ENCODE measurements at places on chromosomes 4 and X.

GRCh38 chr4:41216294-41217019 is 2.1 kb upstream of the APBB2 start:
- DNase-seq = no peak

- DNase-seq = no peak
Measured at GRCh38 chrX:104370089-104370488, 115.4 kb upstream of the ESX1 start.

DNA sequence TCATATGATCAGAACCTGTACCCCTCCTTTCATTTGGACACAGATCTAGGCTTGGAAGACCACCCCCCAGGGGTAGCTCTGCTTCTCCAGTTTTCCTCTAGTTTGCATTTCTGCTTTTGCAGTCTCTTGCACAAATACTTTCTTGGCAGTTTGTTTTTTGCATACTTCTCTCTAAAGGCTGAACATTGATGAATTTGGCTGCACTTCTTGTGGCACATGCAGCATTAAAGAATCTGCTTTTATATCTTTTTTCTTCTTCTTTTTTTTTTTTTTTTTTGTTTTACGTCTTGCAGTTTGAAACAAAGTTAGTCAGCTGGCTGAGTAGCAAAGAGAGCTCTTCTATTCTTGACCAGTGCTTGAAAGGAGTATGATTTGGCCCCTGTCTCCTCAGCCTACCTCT is 273.0 kb downstream of the GLUD2 start:
- no peak for DNase-seq

- no peak for DNase-seq
Measured at GRCh38 chr4:113003841-113004240, 45.6 kb upstream of the ANK2 start.

- no peak for DNase-seq
Measured at GRCh38 chr4:16752150-16752549, 146.3 kb downstream of the LDB2 start.

DNA sequence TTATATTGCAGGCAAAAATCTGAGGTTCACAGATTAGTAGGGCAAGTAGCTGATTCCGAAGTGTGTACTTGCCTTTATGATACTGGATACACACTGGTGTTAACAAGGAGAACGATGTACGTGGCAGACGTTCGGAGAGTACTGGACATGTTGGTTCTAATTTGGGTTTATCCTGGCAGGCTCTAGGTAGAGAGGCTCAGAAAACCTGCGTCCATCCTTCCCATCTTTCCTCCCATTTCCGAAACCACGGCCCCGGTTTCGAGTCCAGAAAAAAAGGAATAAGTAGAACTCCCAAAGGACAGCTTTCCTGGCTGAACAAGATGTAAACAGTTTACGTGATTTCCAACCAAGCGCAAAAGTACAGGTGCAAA is 351 bp upstream of the SLC30A9 start:
- no peak for DNase-seq

GRCh38 chr4:95059663-95060062 is 301.9 kb downstream of the BMPR1B start:
- DNase-seq = no peak

DNA sequence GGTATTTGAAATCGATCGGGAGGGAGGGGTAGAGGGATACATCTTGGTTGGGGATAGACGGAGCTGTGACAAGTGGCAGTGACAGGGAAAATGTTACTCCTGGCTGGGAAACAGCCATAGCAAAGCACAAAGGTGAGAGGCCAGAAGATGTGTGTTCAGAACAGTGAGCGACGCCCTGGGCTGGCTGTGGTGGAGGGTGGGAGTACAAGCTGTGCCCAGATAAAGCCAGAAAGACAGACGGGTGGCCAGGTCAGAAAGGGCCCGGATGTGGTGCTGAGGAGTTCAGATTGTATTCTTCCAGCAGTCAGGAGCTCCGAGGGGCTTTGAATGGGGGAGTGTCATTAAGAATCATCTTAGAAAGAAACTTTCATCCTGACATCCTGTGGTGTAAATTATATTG is 27.9 kb downstream of the CCDC149 start:
- DNase-seq = no peak

DNA sequence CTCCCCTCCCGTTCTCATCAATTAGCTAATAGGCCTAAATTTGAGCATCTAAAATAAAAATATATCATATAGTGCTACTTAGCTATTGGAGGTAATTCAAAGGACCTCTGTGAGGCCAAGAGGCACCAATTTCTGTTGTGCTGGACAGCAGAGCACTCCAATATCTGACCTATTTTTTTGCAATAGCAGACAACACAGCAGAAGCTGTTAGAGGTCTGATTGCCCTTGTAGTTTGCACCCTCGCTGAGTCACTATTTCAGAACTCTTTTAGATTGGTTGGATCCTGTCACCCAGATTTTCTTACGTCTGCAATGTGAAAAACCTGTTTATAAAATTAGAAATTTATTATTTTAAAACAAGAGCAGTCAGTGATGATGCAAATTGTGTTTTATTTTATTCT is 184.1 kb downstream of the CEP135 start:
- DNase-seq = no peak

DNA sequence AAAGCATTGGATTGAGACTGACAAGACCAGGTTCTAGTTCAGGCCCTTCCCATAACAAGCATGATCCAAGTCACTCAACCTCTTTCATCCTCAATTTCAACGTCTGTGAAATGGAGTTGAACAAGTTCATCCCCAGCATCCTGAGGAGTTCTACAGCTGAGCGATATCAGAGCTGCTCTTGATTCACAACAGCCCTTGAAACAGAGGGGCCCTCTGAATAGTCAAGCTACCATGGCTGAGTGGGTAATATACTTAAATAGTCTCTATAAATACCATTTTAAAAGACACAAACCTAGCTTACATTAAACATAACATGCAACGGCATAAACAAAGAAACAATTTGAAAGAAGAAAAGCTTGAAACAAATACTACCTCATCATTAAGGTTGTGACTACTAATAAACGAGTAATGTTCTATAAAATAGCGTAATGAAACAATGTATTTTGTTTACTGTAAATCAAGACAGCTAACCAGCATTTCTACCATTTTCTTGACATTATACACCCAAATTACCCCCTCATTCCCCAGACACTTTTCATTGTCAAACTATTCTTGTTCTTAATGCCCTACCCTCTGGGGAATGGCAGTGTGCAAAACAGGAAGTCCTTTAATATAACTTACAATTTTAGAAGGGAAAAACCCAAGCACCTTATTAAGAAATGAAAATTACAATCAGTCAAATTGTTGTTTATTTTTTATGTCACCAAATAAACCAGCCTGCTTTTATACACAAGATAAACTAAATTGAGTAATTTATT is 202.3 kb downstream of the PARM1 start:
- no peak for DNase-seq

DNA sequence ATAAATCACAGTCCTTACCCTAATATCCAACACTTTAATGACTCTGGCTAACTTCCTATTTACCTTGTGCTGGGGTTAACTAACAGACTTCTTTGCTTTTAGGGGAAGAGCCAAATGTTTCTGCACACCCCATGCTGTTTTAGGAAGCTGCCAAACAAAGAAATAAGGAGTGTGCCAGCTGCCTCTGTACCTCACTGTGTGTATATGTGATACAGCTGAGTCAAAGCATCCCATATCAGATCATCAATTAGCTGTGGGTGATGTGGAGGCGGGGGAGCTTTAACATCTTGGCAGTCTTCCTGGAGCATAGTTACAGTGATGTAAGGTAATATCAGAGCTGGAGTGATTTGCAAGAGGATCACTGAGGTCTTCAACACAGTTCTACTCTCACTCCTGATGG is 95.4 kb downstream of the COL25A1 start:
- no peak for DNase-seq

DNA sequence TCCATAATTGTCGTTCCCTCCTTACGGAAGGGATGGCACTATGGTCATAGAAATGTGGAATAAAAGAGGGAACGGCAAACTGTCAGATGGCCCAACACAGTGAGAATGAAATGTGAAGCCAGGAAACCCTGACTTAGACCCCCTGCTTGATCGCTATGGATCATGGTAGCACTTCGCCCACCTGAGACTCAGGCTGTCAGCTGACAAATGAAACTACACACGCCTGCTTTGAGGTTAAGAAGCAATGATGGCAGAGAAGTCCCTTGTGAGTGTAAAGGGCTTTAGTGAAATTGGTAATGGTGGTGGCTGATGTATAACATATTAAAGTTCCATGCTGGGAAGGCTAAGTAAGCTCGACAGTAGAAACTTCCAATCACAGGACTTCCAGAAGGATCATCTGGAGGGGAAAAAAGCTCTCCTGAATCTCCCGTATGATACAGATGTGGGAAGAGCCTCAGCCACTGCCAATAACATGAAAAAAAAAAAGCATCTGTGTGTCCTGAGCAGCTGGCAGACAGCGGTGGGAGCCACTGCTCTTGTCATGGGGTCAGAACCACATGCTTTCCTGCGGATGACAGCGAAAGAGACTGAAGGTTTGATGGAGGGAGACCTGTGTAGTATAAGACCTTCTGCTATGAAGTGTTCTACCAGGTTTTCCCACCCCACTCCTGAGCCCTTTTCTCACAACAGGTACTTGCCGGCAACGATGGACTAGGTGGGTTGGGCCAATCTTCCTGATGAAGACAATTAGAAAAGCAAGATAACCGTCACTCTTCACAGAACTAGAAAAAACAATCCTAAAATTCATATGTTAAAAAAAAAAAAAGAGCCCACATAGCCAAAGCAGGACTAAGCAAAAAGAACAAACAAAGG is 107.6 kb downstream of the AFAP1 start:
- no peak for DNase-seq

DNA sequence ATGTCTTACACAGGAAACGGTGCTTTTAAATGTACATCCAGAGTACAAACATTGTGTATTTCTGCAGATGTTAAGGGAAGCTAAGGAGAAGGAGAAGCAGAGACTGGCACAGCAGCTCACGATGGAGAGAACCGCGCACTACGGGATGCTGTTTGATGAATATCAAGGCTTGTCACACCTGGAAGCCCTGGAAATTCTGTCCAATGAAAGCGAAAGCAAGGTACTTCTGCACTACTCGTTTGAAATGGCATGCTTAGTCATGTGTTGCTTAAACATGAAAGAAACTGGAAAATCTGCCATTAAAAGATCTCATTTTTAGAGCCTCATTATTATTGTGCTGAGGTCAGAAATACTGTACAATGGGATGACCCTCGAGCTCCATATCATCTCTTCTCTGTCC is 47.2 kb downstream of the FAM114A1 start:
- DNase-seq = no peak

DNA sequence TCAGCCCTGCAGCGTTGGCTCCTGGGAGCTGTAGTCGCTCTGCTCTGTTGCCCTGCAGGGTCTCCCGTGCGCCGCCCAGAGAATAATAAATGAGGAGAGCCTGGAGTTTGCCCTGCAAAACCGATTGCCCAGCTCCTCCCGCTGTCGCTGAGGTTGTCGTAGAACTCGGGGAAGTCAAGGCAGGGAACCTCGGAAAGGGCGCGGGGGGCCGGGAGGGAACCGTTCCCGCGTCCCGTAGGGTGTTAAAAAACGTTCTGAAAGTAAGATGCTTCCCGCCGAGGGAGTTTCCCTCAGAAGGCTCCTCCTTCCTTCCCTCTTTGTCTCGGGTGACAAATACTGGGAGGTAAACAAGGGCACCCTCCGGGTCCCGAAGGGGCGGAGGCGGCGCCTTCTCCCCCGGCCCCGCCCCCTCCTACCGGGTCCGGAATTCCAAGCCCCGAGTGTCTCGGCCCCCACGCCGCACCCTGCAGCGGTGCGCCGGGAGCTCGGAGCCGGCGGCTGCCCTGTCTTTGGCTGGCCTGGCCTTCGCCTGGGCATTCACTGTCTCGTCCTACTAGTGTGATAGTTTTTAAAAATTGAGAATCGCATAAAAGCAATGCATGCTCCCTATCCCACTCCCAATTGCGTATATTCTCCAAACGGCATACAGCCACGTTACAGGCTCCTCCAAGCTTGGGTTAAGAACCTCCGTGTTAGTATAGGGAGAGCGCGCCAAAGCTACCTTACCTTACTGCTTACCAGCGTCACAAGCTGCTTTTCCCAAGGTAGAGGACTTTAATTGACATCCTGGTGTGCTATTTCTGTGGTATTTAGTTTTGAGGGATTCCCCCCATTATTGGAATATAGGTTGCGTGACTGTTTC is 964 bp upstream of the HMGB2 start:
- peak; percentile 68 for DNase-seq

Data from right atrium auricular region (tissue), 2 donors.